ENCODE measurements at places on chromosomes 6 and 20. TPM values are rescaled to one million over a fixed set of nuclear protein-coding genes. Genes with fewer than 3 reads are reported as not detected.

Gene ACOT13
- 7.6 TPM for total RNA-seq

Gene CYP39A1
- 0.44 TPM for total RNA-seq

Gene OR11A1
- not detected for total RNA-seq

Gene CRISP3
- not detected for total RNA-seq

Gene COL19A1
- total RNA-seq = under 0.01 TPM

Gene BTBD9
- total RNA-seq = 20.1 TPM

Gene TINAG
- not detected for total RNA-seq

Gene C6orf141
- 55.3 TPM for total RNA-seq

Gene OPRM1
- not detected for total RNA-seq

Gene ZNF165
- 0.77 TPM for total RNA-seq

Gene CDYL
- 28.2 TPM for total RNA-seq

Measured in uterine smooth muscle cell (primary cell).